Thymus (tissue), 14 donors: ENCODE measurements at places on chromosomes 16 and 17. TPM values are rescaled to one million over a fixed set of nuclear protein-coding genes. Genes with fewer than 3 reads are reported as not detected.
A peak's percentile ranks its signal among the peaks of the same experiment; 100 is the strongest.

VASN gene
- 1.2 TPM for total RNA-seq

GPR179 gene
- 0.05 TPM for total RNA-seq

- peak; percentile 48 for DNase-seq
Measured at GRCh38 chr17:58577696-58578095, 63.3 kb upstream of the MTMR4 start.

- DNase-seq = no peak
Measured at GRCh38 chr17:7445619-7445968, 733 bp downstream of the CHRNB1 start.

- DNase-seq = no peak
Measured at GRCh38 chr17:17752821-17753321, 71.6 kb downstream of the RAI1 start.

GRCh38 chr17:1137465-1137894, 42.3 kb downstream of the ABR start:
- no peak for DNase-seq

DNA sequence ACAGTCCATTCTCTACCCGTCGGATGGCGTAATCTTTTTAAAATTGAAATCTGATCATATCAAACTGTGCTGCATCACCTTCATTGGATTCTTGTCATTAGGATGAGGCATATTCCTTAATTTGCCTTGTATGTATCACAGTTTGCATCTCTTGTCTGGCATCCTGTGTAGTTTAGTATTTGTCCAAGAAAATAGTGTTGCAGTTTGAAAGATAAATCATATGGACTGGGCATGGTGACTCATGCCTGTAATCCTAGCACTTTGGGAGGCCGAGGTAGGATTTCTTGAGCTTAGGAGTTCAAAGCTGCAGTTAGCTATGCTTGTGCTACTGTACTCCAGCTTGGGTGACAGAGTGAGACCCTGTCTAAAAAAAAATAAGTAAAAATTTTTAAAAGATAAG, 5.8 kb upstream of the RSL1D1 start:
- DNase-seq = no peak

DNA sequence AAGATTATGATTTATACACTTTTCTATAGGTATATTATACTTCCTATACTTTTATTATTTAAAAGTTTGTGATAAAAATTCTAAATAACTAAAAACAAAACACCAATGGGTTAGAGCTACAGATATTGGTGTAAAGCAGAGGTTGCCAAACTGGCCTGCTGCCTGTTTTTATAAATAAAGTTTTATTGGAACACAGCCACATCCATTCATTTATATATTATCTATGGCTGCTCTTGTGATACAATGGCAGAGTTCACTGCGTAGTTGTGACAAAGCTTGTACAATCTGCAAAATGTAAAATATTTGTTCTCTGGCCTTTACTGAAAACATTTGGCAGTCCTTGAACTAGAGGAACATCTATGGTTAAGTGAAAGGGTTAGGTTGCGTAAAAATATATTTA, 208.7 kb downstream of the PRKCB start:
- no peak for DNase-seq

- DNase-seq = no peak
Measured at GRCh38 chr16:49578435-49579024, 204.9 kb downstream of the C16orf78 start.

DNA sequence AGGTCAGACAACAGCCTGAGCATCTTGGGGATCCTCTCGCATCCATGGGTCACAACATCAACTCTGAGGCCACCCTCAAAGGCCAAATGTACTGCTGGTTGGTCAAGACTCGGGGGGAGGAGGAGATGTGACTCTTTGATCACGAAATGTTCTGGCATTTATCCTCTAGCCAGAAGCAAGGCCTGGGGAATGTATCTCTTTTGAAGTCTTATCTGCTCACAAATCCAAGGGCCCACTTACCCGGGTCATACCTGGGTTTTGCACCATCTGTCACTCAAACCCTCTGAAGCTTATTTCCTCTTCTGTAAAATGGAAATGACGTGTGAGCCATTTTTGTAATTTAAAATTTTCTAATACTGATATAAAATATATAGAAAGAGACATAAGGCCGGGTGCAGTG, 13.2 kb downstream of the CA7 start:
- no peak for DNase-seq

DNA sequence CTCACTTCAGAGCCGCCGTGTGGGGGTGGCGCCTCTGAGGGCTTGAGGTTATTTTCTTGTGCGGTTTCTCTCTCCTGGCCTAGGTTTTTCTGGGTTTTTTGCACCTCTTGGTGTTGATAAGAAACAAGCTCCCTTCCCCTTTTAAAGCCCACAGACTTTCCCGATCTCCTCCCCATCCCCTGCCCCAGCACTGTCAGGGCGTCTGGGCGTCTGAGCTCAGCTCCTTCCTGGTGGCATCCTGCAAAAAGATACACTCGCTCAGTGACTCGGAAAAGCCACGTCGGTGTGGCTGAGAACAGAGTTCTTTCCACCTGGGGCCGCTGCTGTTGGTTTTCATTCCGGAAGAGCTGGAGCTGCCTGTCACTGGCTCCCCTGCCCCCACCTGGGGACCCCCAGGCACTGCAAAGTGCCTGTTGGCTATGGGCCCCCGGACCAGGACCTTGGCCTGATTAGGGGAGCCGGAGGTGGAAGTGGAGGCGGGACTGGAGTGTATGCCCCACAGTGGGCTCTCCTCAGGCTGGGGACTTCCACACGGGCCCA, 14.5 kb downstream of the BAIAP2 start:
- no peak for DNase-seq

DNA sequence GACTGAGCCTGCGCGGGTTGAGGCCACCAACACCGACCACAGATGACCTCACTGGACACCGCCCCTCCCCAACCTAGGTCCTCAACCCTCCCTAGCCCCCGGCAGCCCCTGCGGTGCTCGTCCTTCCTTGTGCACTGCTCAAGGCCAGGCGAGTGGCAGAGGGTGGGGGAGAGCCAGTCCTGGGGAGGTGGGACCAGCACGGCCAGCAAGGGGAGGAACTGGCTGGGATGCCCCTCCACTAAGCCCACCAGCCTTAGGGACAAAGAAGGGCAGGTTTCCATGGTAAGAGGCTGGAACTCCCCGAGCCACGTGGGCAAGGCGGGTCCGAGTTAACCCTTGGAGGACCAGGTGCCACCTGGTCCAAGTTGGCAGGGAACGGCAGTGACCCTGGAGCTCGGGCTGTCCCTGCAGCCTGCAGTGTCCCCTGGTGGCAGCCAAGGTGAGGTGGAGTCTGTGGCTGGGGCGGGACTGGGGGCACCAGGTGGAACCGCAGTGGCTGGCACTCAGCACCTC, 9.2 kb downstream of the FSCN2 start:
- DNase-seq = no peak
